Left lobe of liver (tissue), 2 donors: ENCODE measurements at places on chromosomes 1 and 21.

GRCh38 chr1:223323491-223324484, 40.2 kb downstream of the SUSD4 start:
- no peak for DNase-seq

- DNase-seq = no peak
Observed at GRCh38 chr1:101437800-101438199, 201.0 kb downstream of the S1PR1 start.

GRCh38 chr1:244444854-244445253, 6.9 kb downstream of the ADSS2 start:
- DNase-seq = no peak

- no peak for DNase-seq
Observed at GRCh38 chr1:79431340-79431739, 424.8 kb upstream of the ADGRL4 start.
